NCI-H1436 treated with DMSO at 0.1 percent for 48 hours (cell line): ENCODE measurements at places on chromosomes 12 and 14.

DNA sequence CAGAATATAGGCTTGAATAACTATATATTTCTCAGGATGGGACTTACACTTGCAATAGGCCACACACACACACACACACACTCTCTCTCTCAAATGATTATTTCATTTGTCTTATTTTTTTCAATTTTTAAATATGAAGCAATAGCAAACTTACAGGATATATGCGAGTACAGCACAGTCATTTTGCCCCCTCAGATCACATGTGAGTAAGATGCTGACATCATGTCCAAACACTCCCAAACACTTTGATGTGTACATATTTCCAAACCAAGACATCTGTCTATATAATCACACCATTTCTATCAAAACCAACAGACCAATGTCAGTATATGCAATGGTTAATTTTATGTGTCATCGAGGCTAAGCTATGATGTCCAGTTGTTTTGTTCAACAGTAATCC is 1535.9 kb upstream of the FLRT2 start:
- no peak for DNase-seq

- no peak for DNase-seq
Observed at GRCh38 chr12:94239332-94239993, 91.1 kb downstream of the PLXNC1 start.

DNA sequence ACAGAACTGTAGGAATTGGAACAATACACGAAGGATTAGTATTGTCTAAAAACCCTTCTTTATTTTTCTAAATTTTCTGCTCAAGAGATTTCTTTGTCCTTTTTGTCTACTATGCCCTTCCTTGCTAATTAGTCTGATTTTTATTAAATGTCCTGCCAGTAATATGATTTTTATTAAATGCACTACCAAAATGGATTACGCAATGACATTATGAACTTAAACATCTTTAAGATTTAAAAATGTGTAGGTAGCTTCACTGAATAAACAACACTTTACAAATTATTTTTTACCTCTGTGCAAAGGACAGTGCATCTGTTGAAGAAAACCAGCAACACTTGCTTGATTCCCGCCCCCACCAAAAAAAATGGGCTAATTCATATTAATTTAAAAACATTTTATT is 8.2 kb upstream of the PAX9 start:
- DNase-seq: no peak

DNA sequence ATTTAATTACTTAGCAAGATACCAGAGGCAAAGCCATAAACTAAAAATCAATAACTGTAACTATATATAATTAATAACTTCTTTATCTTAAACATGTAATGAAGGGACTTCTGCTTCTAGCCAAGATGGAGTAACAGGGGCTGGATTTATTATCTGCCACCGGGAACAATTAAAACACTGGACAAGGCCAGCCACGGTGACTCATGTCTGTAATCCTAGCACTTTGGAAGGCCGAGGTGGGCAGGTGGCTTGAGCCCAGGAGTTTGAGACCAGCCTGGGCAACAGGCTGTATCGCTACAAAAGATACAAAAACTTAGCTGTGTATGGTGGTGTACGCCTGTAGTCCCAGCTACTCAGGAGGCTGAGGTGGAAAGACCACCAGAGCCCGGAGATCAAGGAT is 113.6 kb downstream of the TAOK3 start:
- DNase-seq: no peak

DNA sequence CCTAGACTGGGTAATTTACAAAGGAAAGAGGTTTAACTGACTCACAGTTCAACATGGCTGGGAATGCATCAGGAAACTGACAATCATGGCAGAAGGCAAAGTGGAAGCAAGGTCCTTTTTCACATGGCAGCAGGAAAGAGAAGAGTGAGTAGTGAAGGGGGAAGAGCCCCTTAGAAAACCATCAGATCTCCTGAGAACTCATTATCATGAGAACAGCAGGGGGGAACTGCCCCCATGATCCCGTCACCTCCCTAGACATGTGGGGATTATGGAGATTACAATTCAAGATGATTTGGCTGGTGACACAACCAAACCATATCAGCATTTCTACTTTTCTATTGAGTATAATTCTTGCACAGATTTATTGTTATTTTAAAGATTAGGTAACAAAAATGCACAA is 822.1 kb upstream of the FLRT2 start:
- DNase-seq: no peak

GRCh38 chr14:76698191-76698590 is 63.1 kb upstream of the VASH1 start:
- DNase-seq: no peak

- DNase-seq: no peak
Observed at GRCh38 chr12:84329938-84330337, 582.7 kb downstream of the SLC6A15 start.

GRCh38 chr12:12482959-12483358 is 79.7 kb downstream of the DUSP16 start:
- DNase-seq: no peak

GRCh38 chr14:98408713-98409112 is 863.3 kb downstream of the BCL11B start:
- DNase-seq: no peak

GRCh38 chr12:7431993-7432685 is 11.8 kb downstream of the CD163L1 start:
- no peak for DNase-seq

GRCh38 chr12:90008277-90008676 is 299.6 kb upstream of the ATP2B1 start:
- DNase-seq: no peak

- DNase-seq: no peak
Observed at GRCh38 chr12:25694072-25694471, 141.0 kb upstream of the LMNTD1 start.

DNA sequence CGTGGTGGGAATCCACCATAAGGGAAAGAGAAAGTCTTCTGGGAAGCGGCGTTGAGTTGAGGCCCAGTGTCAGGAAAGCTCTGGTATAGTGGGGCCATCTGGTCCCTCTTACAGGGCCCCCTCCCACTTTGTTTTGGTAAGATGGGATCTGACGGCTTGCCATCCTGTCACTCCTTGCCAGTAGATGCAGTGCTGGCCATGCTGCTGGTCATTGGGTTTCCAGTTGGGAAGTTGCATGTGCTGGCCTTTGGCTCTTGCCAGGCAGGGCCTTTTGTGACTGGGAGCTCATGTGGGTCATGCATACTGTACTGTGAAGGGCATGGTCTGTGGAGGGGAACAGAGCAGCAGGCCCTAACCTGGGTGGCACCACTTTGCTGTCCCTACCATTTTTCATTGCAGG is 3.8 kb downstream of the TRAF3 start:
- no peak for DNase-seq

DNA sequence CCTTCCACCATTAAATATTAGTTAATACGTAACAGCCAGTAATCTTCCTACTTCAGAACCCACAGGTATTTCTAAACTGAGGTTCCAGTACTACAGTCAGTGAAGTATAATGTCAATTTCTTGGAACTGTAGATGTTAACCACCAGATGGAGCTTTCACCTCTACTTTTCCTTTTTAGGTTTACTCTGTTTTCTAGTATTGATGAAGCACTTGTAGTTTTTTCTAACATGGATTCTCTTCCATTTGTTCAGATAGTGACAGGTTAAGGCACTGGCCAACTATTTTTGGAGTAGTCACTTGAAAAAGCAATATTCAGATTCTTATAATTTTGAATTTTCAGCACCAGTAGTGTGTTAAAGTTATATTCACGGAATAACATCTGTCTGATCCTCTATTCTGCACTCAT is 4.6 kb upstream of the SEC23A start:
- no peak for DNase-seq

- no peak for DNase-seq
Observed at GRCh38 chr14:77103951-77104350, 5.9 kb downstream of the CIPC start.

GRCh38 chr12:130476451-130477135 is 138.9 kb downstream of the PIWIL1 start:
- no peak for DNase-seq

DNA sequence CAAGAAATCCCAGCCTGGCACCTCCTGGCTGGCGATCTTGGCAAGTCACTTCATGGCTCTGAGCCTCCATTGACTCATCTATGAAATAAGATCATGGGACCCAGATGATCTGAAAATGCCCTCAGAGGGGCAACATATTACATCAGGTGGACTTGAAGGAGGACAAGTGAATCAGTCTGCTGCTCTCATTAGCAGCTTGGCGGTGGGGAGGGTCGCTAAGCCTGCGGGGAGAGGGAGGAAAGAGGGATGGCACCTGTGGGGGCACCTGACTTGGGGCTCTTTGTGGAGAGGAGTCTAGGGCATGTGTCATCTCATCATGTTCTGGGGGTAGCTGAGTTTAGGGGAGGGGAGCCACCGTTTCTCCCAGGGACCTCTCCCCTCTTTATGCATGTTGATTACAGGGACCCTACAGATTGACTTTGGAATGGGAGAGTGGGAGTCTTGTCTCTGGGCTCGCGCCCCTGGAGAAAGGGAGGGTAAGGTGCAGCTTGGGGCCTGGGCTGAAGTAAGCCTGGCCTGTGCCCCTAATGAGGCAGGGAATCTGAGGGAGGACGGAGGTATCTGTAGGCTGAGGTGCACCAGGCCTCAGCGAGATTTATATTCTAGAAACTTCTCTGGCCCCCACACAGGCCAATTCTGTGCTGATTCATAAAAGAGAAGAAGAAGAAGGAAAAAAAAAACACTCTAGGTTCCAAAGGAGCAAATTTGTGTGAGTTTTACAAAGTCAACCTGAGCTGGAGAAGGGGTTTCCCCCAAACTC is 29.3 kb upstream of the BATF start:
- DNase-seq: no peak

DNA sequence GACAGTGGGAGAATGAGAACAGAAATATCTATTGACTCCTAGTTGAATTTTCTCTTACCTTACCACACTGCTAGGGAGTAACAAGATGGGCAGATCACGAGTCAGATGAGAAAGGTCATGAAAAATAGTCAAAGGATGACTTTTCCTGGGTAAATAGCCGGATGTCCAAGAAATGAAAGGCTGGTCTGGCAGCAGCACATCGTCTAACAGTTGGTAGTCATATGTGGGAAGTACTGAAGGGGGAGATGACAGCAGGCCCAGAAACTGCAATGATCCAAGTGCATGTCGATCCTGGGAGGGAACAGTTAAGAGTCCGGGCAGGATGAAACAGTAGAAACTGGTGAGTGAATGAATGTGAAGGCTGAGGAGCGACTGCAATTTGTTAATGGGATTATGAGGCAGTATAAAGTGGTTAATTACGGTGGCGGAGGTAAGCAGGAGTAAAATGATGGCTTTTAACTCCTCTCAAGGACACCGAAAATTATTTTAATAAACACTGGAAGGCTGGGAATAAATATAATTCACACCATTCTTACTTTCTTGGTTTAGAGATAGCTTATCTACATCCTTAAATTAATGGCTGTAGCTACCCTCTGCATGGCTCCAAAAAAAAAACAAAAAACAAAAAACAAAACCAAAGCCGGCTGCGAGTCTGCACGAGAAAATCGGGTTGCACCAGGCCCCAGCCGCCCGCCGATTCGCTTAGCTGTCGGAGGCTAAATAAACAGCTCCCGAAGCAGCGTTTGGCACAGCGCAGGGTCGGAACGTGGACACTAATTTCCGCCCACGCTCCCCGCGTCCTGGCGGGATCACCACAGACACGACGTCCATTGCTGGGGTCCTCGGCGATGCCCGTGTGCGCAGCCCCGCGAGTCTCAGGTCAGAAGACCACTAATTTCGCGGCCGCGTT is 1.0 kb upstream of the ERC1 start:
- no peak for DNase-seq

DNA sequence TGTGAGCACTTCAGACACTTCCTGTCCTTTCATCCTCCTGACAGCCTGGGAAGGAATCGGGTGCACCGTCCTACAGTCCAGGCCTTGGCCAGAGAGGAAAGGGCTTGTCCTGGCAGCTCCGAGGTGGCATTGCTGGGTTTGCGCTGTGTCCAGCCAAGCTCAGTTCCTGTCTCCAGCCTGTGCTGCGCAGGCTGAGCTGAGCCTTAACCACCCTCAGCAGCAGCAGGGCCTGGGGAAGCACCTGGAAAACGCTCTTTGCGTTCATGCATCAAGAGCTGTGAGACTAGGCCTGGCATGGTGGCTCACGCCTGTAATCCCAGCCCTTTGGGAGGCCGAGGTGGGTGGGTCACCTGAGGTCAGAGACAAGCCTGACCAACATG is 33.7 kb upstream of the EML1 start:
- DNase-seq: no peak

DNA sequence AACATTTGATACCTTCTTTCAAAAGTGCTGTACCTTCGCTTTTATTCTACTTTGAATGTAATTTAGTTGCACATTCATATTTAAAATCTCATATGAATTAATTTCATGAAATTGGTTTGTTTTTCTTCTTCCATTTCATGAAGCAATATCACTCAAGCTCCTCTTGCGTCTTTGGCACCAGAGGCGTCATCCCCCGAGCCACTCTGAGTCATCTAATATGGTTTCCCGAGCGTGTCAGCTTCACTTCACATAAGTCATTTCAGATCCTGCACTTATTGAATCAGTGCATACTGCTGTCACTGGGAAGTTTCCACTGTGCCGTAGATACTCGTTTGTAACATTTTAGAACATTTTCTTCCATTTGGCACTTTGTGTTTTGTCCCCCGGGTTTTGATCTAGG is 105.6 kb downstream of the SLC25A47 start:
- no peak for DNase-seq

- no peak for DNase-seq
Observed at GRCh38 chr14:90509403-90509802, 112.6 kb downstream of the CALM1 start.

DNA sequence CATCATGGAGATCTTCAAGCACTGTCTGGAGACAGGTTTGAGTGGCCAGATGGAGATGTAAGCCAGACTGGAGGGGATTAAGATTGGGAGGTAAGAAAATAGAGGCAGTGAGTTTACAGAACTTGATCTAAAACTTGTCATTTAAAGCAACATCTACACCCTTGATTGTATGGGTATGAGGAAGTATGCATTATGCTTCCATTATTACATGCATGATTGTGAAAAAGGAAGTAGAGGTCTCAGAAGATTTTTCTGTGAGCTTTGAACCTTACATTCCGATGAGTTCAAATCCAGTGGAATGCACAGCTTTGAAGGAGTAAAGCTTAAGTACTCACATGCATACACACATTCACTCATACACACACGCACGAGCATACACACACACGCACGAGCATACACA is 550.8 kb downstream of the MED13L start:
- DNase-seq: no peak

GRCh38 chr14:21240417-21240816 is 28.8 kb downstream of the HNRNPC start:
- DNase-seq: no peak

GRCh38 chr12:128734371-128734770 is 89.4 kb downstream of the SLC15A4 start:
- DNase-seq: no peak

GRCh38 chr14:89317051-89317691 is 99.9 kb downstream of the FOXN3 start:
- DNase-seq: no peak

DNA sequence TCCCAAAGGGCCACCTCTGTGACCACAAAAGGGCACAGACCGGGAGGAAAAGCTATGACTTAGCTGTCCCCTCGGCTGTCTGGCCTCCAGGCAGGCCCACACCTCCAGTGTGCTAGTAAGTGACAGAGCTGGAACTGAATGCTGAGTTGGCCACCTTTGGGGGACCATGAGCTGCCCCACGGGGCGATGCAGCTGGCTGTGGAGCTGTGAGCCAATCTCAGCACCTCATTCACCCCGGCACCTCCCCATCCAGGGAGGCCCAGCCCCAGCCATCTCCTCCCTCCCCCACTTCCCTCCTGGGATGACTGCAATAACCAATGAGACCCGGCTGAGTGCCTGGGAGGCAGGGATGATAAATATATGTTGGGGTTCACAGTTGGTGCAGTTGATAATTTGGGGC is 12.2 kb upstream of the TESC start:
- DNase-seq: no peak

GRCh38 chr14:24965934-24966578 is 83.9 kb downstream of the STXBP6 start:
- DNase-seq: no peak
